ENCODE measurements at places on chromosomes 12 and 14.

- DNase-seq, result no peak
These were observed 63.4 kb downstream of the PPP1R36 start for GRCh38 chr14:64612971-64613666.

DNA sequence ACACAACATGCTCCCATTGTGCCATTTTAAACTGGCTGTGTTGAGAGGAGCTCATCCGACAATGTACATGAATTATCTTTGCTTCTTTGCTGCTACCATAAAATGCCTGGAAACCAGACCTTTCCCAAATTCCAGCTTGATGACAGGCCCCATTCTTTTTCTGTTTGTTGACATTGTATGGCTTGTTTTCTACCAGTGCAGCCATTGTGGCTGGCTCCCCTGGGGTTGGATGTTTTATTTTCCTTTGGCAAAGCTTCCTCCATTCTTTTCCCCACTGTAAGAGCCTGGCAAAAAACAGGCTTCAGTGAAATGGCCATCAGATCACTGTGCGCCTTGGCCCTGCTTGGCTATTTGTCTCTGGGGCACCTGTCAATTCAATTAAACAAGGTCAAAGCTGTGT lies 532.5 kb downstream of the VRK1 start:
- no peak for DNase-seq

DNA sequence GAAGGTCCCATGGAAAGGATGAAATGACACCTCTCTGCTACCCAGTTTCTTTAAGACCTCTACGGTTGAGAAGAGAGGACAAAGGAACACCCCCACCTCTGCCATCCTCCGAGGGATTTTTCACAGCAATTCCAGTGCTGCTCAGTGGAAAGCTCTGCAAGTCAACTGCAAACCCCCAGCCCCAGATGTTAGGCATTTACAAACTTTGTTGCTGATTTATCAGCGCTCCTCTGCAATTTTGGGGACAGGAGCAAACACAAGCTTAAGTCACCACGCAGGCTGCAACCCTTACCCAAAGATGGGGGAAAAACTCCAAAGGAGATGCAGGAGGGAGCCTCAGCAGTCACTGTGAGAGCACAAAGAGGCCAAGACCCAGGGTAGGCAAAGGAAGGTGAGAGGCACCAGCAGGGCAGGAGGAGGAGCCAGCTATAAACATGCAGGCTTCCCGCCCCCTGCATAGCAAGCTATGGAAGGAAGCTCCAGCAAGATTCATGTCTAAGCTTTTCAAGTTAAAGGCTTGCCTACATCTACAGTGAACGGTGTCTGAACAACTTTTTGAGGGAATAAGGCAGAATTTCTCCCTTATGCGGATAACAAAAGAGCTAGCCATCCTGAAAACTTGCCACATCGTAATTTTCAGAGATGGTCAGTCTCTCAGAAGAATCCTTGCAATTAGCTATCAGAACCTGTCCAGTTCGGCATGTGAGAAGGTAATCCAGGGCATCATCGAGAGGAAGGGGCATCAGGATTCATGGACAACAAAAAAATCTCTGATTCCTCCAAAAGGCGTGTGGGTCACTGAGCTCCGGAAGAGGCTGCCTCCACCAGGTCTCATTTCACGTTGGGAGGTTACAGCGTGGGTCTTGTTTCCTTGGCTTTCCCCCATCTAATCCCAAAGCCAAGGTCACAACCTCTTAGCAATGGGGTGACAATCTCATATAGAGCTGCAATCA lies 3.9 kb downstream of the CTDSP2 start:
- no peak for DNase-seq

- no peak for DNase-seq
These were observed 17.9 kb upstream of the MGST1 start for GRCh38 chr12:16329594-16329993.

DNA sequence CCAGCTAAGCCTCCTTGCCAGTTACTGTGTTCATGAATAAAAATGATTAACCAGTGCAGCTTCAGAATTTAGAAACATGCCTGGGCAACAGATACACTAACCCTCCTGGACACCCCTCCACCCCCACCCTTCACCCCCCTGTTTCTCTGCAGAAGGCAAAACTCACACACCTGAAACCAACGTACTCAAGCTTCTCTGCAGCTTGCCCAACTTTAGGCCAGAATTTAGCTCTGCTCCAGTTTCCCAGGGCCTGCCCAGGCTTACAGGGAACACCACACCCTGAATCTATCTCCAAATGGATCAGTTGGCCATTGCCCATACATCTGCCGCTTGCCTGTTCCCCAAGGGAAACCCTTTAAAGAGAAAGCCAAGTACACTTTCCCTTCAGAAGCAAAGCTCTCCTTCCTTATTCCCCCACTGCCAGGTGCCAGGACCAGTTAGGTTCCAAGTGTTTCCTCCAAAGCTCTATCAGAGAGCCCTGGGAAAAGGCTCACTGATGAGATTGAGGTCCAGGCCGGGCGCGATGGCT lies 1.8 kb upstream of the SPPL3 start:
- DNase-seq, result no peak

- DNase-seq, result no peak
These were observed 5.1 kb upstream of the NUMB start for GRCh38 chr14:73463411-73463810.

- DNase-seq, result no peak
These were observed 169.8 kb upstream of the PLXNC1 start for GRCh38 chr12:93978553-93978952.

DNA sequence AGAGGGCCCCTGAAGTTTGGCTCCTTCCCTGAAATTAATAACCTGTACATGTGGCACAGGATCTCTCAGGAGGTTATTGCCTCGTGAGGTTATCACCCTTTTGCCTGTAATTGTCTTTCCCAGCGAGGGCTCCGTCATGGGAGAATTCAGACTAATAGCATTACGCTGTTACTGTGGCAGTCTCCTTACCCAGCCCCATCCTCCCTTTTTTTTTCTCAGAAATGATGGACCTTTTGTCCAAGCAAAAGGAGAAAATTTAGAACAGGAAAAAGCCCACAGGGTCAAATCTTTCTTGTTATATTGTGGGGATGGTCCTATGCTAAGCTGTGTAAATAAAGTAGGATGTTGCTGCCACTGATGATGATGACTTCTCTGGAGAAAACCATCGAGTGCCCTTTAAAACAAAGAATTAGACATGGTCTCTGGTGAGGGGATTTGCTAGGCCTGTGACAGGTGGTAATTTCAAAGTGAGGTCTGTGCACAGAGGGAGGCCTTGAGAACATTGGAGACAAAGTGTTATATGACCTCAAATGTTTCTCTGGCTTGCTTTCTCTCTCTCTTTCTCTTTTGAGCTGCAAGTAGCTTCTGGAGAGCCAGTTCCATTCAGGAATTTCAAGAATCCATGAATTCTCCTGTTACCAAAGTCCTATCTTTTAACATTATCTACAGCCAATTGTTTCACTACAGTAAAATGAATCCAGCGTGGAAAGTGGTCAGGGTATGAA lies 357.2 kb downstream of the BMP4 start:
- no peak for DNase-seq

DNA sequence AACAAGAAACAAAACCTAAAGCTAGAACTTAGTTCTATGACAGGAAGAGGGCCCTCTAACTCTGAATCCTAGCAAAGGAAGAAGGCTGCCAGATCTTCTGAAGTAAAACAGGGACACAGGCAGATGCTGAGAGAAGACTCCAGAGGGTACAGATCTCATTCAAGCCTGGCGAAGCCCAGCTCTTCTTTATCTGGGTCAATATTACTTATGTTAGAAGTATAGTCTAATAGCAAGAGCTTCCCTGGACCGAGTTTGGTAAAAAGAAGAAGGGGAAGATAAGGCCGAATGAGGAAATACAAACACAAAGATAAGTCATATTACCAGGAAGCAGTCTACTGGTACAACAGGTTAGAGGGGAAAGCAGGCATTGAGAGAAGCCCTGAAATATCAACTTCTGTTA lies 79.9 kb upstream of the CCDC91 start:
- DNase-seq, result no peak

DNA sequence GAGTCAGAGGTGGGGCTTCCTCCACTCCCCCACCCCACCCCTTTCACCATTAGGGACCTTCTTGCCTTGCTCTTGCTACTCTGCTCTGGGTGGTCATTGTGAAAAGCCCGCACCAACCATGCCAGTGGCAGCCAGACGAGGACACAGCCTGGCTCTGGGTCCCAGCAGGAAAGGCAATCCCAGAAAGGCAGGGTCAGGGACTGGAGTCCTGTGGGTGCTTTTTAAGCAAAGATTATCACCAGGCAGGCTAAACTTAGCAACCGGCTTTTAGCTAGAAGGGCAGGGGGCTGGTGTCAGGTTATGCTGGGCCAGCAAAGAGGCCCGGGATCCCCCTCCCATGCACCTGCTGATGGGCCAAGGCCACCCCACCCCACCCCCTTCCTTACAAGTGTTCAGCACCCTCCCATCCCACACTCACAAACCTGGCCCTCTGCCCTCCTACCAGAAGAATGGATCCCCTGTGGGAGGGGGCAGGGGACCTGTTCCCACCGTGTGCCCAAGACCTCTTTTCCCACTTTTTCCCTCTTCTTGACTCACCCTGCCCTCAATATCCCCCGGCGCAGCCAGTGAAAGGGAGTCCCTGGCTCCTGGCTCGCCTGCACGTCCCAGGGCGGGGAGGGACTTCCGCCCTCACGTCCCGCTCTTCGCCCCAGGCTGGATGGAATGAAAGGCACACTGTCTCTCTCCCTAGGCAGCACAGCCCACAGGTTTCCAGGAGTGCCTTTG lies 1.2 kb upstream of the GAPDH start:
- DNase-seq, result no peak

DNA sequence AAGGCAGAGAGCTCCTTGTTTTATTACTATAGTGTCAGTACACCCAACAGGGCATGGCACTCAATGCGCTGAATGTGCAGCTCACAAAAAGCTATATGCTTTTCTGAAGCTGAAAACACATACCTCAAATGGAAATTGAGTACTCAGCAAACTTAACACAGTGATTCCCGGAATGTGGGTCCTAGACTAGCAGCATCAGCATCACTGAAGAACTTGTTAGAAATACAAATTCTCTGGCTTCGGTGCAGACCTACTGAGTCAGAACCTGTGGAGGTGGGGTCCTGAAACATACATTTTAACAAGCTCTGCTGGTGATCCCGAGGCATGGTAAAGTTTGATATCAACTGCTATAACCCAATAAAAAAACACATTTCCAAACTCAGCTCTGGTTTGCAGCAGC lies 14.9 kb downstream of the RERG start:
- no peak for DNase-seq

DNA sequence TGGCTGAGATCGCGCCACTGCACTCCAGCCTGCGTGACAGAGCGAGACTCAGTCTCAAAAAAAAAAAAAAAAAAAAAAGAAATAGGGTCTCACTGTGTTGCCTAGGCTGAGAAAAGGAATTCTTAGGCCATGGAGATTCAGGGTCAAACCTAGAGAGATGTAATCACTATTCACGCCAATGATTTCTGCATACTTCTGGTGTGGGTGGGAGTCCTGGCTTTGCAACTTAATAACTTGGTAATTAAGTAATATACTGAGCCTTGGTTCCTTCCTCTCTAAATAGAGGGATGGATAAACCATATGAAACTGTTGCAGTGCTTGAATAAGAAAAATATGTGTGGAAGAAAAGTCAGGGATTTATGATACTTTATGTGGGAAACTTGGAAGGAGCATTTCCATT lies 2.7 kb downstream of the ZNF410 start:
- no peak for DNase-seq

DNA sequence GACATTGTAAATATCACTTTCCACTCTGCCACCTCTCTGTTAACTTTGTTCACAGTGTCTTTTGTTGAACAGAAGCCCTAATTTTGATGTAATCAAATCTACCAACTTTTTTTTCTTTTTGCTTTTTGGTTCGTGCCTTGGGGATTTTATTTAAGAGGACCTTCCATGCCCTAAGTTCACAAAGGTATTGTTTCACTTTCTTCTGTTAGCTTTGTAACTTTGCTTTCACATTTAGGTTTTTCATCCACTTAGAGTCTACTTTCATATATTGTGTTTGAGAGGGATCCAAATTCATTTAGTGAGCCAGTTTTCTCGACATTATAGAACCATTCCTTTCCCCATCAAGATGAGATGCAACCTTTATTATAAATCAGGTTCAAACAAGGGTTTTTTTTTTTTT lies 275.7 kb upstream of the CRY1 start:
- no peak for DNase-seq

DNA sequence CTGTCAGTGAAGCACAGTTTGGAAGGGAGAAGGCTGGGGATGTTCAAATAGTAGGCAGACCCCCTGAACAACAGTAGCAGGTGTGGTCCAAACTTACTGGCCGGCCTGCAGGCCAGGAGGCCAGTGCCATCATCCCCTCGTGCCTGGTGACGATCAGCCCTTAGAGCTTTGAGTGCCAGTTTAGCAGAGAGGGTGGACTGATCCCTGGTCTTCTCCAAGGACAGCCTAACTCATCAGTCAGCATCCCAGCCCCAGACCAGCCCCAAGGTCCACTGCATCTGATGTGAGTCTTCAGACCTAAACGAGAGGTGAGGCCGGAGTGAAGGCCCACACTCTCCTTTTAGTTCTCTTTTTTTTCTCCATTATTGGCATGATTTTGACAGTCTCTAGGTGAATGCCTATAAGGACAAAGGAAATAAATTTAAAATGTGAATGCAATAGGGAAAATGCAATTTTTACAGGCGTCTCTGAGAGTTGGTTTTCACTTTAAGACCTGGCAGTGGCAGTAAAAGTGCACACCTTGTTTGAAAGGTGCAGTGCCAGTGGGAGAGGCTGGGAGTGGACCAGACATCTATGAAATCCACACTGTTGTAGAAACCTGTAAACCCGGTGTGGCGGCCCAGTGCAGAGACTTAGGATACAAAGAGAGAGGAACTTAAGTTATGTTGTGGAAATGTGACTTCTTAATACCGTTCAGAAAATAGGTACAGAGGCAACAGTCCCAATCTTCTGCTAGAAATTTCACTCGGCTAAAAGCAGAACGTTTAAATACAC lies 311.2 kb downstream of the CACNA1C start:
- no peak for DNase-seq

DNA sequence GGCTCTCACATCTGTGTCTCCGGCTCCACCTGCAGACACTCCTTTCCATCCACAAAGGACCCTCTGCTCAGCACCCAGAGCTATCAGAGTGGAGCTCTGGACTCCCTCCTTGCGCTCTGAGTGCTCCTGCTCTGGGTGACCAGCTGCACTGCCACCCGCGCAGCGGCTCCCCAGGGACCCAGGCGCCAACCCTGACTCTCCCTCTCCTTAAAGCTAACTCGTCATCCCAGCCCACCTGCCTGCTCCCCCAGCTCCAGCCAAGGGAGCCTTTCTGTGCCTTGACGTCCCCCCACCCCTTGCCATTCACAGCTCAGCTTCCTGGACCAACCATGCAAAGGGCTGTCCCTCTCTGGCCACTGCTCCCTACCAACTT lies 99.0 kb downstream of the SETD3 start:
- no peak for DNase-seq
